Stimulated activated CD8-positive, alpha-beta memory T cell treated with anti-CD3 and anti-CD28 coated beads, Interleukin-15, amount 100 ng/mL, for 4 hours (primary cell): ENCODE measurements at places on chromosomes 4 and X.

GRCh38 chr4:75781305-75781704 is 56.9 kb downstream of the USO1 start:
- DNase-seq: no peak

GRCh38 chr4:134126955-134127354 is 74.6 kb downstream of the PABPC4L start:
- DNase-seq: no peak

GRCh38 chr4:47187608-47188007 is 156.2 kb downstream of the GABRB1 start:
- no peak for DNase-seq

GRCh38 chr4:150072906-150073714 is 5.1 kb upstream of the DCLK2 start:
- DNase-seq: no peak

- DNase-seq: no peak
Observed at GRCh38 chrX:150736475-150736874, 43.3 kb downstream of the MTMR1 start.
